ENCODE measurements at places on chromosomes 5 and 9.

- DNase-seq: no peak
These were observed 253.8 kb downstream of the KDM4C start for GRCh38 chr9:7011395-7012067.

- DNase-seq: no peak
These were observed 194.0 kb downstream of the IRX1 start for GRCh38 chr5:3789519-3790193.

GRCh38 chr9:135821733-135822373 lies 85.5 kb downstream of the CAMSAP1 start:
- DNase-seq: no peak

- DNase-seq: peak; percentile 32
These were observed 89.9 kb upstream of the TXNDC8 start for GRCh38 chr9:110427497-110428104.

DNA sequence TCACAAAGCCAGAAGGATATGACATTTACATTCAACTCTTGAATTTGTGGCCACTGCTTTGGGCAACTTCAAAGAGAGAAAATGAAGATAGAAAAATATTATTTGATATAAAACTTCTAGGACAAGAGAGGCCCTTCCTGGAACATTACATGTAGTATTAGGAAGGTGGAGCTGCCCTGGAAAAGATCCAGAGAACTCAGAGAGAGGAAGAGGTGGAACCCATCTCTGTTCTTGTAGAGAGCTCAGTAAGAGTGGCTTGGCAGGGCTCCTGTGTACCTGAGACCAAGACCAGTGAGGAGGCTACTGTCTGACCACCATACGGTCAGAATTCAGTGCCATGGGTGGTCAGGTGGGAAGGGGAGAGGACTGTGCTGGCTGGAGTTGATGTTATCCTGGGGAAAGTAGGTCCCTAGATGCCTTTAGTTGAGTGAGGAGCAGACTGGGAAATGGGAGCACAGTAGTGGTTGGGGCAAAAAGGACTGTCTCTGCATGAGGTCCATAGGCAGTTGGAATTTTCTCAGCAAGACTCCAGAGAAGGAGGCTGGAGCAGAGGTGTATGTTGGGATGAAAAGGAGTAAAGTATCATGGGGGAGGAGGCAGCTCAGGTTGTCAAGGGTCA lies 7.6 kb downstream of the TGFBI start:
- no peak for DNase-seq

GRCh38 chr9:72977670-72978069 lies 24.8 kb upstream of the ALDH1A1 start:
- DNase-seq: no peak

- no peak for DNase-seq
These were observed 85.4 kb downstream of the ANKRD55 start for GRCh38 chr5:56147659-56148230.

GRCh38 chr9:92952906-92953610 lies 5.7 kb downstream of the FGD3 start:
- DNase-seq: no peak

DNA sequence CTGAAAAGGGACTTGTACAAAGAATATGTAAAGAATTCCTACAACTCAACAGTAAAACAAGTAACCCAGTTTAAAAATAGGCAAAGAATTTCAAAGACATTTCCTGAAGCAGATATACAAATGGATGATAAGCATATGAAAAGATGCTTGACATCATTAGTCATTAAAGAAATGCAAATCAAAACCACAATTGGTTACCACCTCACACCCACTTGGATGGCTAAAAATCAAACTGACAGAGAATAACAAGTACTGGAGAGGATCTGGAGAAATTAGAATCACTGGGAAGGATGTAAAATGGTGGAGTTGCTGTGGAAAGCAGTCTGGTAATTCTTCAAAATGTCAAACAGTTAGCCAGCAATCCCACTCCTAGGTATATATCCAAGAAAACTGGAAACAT lies 12.5 kb upstream of the FOXE1 start:
- DNase-seq: no peak

- DNase-seq: no peak
These were observed 256.3 kb downstream of the SMARCA2 start for GRCh38 chr9:2271426-2271825.

- DNase-seq: no peak
These were observed 52.2 kb downstream of the MTAP start for GRCh38 chr9:21854594-21854993.

- DNase-seq: no peak
These were observed 780.7 kb downstream of the NR2F1-AS1 start for GRCh38 chr5:92800365-92800764.

- DNase-seq: no peak
These were observed 414.5 kb upstream of the ARRDC3 start for GRCh38 chr5:91797576-91797975.

GRCh38 chr9:21502586-21502985 lies 20.5 kb upstream of the IFNE start:
- no peak for DNase-seq

GRCh38 chr5:84382363-84383295 lies 2.1 kb downstream of the EDIL3 start:
- peak; percentile 44 for DNase-seq

GRCh38 chr9:93134015-93134739 lies at the start of gene NINJ1:
Gene NINJ1, minus strand, starts transcription at chr9:93134251. Its CDS starts 34 bp downstream, at chr9:93134217.
- peak; percentile 97 for DNase-seq

GRCh38 chr5:69502767-69503488 lies 10.3 kb downstream of the OCLN start:
- DNase-seq: peak; percentile 41

DNA sequence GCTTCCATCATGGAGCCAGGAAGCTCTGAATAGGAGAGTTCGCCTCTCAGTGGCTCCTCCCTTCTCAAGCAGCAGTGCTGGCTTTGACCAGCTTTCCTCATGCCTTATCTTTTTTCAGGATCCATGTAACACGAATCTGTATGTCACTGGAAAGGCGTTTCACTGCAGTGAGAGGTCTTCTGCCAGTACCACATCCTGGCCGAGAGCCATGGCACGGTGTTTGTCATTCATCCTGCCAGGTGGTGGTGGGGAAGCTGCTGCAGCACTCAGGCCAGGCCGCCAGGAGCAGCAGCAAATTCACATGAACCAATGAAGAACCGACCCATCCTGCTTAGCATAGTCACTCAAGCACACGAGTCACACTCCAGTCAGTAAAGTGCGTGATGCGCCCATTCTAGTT lies 179.0 kb downstream of the FANCC start:
- no peak for DNase-seq

All from GM03348 (cell line).